NCI-H524 treated with DMSO at 0.1 percent for 48 hours (cell line): ENCODE measurements at places on chromosomes 13 and 19.
A peak's percentile ranks its signal among the peaks of the same experiment; 100 is the strongest.

DNA sequence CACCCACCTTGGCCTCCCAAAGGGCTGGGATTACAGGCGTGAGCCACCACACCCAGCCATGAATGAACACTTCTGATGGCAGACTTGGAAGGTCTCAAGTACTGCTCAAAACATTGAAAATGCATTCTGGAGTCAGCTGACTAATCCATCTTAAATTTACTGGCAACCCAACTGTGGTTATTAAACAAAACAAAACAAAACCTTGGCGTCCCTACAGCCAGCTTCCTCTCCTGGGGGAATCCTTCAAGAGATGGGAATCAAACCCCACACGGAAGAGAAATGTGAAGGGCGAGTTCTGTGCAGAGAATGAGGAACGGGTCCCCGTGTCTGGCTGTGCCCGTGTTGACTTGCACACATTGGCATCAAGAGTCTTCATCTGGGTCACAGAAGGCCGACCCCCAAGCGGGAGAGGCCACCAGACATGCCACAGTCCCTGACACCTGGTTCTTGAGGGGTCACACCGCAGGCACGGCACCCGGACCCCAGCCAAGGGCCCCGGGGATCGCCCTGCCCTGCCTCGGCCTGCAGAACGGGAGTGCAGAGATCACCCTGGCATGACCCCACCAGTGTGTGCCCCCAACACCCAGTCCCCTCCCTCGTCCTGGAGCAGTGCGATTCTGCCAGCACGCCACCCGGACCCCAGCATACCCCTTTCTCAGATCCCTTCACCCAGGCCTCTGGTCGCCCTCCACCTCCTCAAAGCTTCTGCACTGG, 3.2 kb downstream of the MAP2K2 start:
- no peak for DNase-seq

DNA sequence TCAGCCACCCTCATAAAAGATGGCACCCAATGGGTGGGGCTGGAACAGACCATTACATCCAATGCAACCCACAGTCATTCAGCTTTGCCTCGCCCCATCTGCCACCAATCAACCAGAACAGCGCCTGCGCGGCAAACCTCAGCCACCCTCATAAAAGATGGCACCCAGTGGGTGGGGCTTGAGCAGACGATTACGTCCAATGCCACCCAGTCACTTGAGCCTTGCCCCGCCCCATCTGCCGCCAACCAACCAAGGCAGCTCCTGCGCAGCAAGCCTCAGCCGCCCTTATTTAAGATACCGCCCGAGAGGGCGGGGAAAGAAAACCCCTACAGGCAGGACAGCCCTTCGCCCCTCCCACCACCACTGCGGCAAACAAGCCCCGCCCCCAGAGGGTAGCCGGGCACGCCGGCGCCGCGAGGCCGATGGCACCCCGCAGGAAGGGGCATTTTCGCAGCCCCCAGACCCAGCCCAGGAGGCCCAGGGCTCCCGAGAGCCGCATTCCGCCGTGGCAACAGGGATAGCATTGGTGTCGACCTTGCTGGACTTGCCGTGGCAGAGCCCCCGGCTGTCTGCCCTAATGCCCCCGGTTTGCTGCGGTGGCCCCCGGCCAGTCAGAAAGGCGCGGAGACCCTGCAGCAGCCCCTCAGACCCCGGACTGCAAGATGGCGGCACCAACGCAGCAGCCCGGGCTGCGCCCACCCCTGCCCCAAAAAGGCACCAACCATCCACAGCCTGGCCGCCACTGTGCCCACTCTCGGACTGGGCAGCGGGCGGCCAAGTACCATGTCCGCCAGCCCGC, 675 bp downstream of the PEG3 start:
- DNase-seq, result no peak

DNA sequence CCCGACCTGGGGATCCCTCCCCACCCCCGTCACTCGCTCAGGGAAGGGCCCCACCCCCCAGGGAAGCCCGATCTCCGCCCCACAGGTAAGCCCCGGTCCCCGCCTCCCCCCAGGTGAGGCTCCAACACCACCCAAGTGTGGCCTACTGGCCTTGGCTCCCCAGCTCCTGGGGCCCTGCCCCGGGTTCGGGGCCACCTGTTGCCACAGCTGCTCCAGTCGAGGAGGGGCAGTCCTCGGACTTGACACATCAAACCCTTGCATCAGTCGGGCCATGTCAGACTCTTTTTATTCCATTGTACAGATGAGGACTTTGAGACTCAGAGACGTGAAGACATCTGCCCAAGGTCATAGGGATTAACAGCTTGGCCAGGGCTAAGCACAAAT, 512 bp downstream of the CC2D1A start:
- DNase-seq, result no peak

GRCh38 chr19:388691-389090, 20.3 kb downstream of the C2CD4C start:
- no peak for DNase-seq

DNA sequence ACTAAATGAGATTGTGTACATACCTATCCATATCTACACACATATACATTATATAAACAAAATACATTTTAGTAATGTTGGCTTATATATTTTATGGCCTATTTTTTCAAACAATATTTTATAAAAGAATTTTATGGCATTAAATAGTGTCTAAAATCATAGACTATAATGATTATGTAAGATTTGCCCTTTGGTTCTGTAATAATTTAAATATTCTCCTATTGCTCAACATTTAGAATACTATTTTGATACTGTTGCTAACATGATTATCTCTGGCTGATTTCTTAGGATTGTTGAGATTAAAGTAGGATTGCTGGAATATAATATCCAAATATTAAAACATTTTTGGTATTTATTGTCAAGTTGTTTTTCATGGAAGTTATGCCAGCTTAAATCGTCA, 565.2 kb upstream of the GPC6 start:
- DNase-seq, result no peak

DNA sequence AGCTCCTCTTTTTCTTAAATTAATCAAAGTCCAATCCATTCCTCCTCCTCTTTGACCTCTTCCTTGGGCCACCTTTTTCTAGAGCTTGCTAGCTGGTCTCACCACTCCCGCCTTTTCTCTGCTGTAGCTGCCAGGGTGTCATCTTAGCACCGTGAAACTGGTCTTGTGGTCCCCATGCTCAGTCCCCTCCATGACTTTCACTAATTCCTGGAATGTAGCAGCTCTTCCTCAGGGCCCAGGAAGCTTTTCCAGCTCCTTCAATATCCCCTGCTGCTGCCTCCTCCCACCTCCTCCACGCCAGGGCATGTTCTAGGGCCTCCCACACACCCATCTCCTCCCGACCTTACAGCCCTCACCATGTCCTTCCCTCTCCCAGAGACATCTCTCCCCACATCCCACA, 222.2 kb downstream of the MYO16 start:
- no peak for DNase-seq

DNA sequence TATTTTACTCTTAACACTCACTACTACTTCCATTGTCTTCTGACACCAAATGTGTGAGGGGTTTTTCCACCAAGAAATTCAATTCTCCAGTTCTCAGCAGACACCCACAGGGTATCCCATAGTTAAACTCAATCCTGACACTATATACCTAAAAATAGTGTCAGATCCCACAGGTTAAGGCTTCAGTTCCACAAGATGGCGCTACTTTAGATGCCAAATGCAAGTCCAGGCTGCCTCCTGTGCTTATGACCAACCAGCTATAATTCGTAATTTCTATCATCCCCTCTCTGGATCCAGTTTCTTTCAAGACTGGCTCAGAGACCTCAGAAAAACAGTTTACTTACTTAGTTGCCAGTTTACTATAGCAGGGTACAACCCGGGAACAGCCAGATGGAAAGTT, 1146.2 kb upstream of the SPRY2 start:
- DNase-seq, result peak; percentile 6

DNA sequence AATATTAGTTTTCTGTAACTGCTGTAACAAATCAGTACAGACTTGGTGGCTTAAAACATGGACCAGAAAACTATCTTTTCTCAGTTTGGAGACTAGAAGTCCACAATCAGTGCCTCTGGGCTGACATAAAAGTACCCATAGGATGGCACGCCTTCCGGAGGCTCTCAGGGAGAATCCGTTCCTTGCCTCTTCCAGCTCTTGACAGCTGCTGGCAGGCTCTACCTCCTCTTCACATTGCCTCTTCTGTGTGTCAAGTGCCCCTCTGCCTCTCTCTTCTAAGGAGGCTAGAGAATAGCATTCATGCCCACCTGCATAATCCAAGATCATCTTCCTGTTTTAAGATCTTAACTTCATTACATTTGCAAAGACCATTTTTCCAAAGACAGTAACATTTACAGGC, 1194.2 kb downstream of the EFNB2 start:
- DNase-seq, result peak; percentile 82

DNA sequence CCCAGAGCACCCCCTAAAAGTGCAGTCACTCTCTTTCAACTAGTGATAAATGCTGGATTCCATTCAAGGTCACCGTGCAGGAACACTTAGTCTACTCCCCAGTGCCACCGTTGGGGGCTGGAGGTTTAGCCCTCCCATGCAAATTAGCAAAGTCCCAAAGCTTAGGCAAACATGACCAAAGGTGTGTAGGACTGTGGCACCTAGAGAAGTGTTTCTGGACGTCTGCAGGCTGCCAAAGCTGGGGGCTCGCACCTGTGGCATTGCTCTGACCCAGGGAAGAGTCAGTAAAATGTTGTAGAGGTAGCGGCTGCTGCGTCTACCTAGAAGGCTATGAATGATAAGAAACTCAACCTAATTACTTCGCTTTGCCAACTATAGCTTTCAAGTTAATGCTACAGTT, 13.9 kb downstream of the COL4A1 start:
- no peak for DNase-seq

GRCh38 chr13:65615506-65615905, 1614.6 kb downstream of the PCDH9 start:
- no peak for DNase-seq

DNA sequence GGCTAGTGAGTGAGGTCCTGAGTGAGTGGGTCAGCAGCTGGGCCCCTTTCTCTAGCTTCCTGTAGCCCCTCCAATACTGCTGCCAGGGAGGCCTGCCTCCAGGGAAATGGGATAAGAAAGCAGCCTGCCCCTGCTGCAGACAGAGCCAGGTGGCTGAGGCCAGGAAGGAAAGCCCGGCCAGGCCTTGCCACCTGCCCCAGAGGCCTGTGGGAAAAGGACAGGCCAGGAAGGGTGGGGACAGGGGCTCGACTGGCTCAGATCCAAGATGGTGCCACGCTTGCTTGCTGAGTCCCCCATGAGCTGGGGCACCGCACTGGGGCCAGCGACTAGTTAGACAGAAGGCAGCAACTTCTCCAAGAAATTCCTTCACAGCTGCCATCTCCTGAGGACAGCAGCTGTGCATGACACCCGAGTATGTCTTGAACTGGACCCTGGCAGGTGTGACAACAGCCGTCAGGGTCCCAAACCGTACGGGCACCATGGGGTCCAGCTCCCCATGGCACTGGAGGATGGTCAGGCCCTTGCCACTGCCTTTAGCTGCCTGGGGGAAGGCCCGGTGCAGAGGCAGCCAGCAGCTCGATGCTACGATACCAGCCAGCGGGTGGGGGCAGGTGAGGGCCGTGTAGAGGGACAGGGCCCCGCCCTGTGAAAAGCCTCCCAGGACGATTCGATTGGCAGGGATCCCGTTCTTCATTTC, 5.1 kb upstream of the PRR36 start:
- DNase-seq, result peak; percentile 49

- no peak for DNase-seq
These were observed 1.2 kb downstream of the MED26 start for GRCh38 chr19:16626796-16627192.

- DNase-seq, result no peak
These were observed 3.1 kb downstream of the SLC1A5 start for GRCh38 chr19:46785054-46785979.

GRCh38 chr19:19115954-19116353, 22.3 kb downstream of the TMEM161A start:
- DNase-seq, result no peak

GRCh38 chr19:12649941-12650340, 16.6 kb downstream of the MAN2B1 start:
- no peak for DNase-seq

- peak; percentile 78 for DNase-seq
These were observed 6.6 kb upstream of the EML2 start for GRCh38 chr19:45645631-45646344.

DNA sequence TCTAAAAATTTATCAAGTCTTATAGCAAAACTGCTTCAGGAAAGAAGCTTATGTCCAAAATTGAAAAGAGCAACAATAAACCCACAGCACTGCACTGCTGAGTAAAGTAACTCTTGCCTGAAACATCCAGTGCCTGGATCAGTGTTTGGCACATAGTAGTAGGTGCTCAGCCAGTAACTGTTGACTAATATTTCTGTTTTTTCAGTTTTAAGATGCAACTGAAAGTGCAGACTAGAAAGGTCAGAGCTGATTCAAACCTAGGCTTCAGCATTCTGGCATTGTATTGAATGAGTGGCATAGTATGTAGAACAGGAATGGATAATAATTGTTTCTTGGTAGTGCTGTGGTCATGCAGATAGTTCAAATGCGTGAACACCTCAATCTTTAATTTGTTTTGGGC, 67.6 kb downstream of the UBL3 start:
- no peak for DNase-seq

DNA sequence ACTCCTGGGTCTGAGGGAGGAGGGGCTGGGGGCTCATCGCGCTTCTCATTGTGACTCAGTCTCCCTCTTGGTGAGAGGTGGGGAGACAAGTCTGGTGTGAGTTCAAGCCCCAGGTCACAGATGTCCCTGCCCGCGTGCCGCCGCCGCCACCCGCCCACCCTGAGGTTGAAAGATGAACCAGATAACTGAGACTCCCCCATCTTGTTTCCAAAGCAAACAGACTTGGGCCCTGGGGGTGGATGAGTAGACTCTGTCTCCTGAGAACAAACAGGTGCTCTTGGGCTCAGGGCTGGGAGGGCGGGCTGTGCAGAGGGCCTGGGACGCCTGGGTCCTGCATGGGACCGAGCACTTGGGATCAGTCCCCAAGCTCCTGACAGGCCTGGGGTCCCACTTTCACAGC, 567 bp downstream of the SBK2 start:
- DNase-seq, result no peak

- DNase-seq, result no peak
These were observed 4.8 kb downstream of the PNKP start for GRCh38 chr19:49862391-49863253.

GRCh38 chr13:103218253-103218652, 152.0 kb upstream of the SLC10A2 start:
- no peak for DNase-seq

GRCh38 chr13:19864024-19864745, 736 bp upstream of the ZMYM5 start:
- DNase-seq, result peak; percentile 52

DNA sequence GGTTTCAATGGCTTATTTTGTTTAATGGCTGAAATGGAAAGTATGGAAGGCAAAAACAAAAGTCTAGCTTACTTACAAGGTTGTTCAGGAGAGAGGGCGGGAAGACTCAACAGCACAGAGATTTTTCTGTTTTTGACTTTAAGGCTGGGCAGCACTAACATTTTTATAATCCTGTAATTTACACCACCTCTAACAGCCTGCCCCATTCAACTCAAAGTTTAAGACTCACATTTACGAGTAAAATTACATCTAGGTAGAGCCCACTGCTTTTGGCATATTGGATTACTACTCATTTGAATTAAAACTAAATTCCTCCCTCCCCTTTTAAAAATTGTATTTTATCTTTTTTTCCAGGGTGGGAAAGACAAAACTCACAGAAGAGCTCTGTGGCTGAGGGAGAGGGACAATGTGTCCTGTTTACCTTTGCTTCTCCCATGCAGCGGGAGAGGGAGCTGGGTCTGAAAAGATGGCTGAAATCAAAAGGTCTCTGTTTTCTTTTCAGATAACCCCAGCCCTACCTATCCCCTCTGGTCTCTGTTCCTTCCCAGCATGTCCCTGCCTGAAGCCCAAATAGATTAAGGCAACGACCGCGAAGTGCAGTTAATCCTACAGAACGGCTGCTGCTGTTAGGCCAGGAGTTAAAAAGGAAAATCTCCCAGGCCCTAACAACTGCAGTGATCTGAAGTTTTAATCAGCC, 6.6 kb downstream of the EFNB2 start:
- DNase-seq, result no peak

GRCh38 chr13:109251956-109252355, 534.4 kb downstream of the IRS2 start:
- DNase-seq, result no peak
